ENCODE measurements at places on chromosomes 2 and 18. TPM values are rescaled to one million over a fixed set of nuclear protein-coding genes. Genes with fewer than 3 reads are reported as not detected.

The ANKRD23 gene
- total RNA-seq = 0.46 TPM

The TMBIM1 gene
- total RNA-seq = 128 TPM

GRCh38 chr2:55090702-55091101, 40.5 kb upstream of the RTN4 start:
- no peak for DNase-seq

DNA sequence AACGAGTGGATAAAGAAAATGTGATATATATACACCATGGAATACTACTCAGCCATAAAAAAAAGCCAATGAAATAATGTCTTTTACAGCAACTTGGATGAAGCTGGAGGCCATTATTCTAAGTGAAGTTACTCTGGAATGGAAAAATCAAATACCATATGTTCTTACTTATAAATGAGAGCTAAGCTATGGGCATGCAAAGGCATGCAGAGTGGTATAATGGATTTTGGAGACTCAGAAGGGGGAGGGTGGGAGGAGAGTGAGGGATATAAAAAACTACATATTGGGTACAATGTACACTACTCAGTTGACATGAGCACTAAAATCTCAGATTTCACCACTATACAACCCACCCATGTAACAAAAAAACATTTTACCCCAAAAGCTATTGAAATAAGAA, 1.7 kb upstream of the MSGN1 start:
- no peak for DNase-seq

GRCh38 chr18:62769216-62769615, 53.9 kb downstream of the PHLPP1 start:
- DNase-seq = no peak

GRCh38 chr2:187976259-187976985, 315.3 kb upstream of the GULP1 start:
- DNase-seq = no peak

DNA sequence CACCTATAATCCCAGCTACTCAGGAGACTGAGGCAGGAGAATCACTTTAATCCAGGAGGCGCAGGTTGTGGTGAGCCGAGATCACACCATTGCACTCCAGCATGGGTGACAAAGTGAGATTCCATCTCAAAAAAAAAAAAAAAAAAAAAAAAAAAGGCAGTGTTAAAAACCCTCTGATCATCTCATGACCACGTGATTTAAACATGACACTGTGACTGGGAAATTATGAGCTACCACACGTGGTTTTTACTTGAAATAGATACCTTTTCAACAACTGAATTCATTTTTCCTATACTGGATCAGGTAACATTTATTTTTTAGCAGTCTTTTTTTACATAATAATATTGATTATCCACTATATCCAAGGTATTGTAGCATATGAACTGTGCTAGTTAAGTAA, 102.7 kb downstream of the PTRHD1 start:
- no peak for DNase-seq

- DNase-seq = no peak
Measured at GRCh38 chr2:10597956-10598355, 91.8 kb downstream of the NOL10 start.

The SPEG gene
- total RNA-seq = 1.8 TPM

All from pulmonary artery endothelial cell (primary cell).